ENCODE measurements at places on chromosomes 16 and 17. TPM values are rescaled to one million over a fixed set of nuclear protein-coding genes. Genes with fewer than 3 reads are reported as not detected.

The GPR179 gene
- polyA plus RNA-seq, result 0.06 TPM

The SCARF1 gene
- 5.5 TPM for polyA plus RNA-seq

The C16orf95 gene
- 3.9 TPM for polyA plus RNA-seq

The UNC13D gene
- 5.7 TPM for polyA plus RNA-seq

The PIRT gene
- polyA plus RNA-seq, result not detected

The KRTAP2-3 gene
- not detected for polyA plus RNA-seq

The NTN3 gene
- polyA plus RNA-seq, result 2.4 TPM

The BEAN1 gene
- 0.96 TPM for polyA plus RNA-seq

The TBC1D26 gene
- polyA plus RNA-seq, result 0.64 TPM

The IGSF6 gene
- polyA plus RNA-seq, result 2.8 TPM

The TBX4 gene
- polyA plus RNA-seq, result 0.07 TPM

The HSD17B1 gene
- 3.6 TPM for polyA plus RNA-seq

The SOCS1 gene
- 4.9 TPM for polyA plus RNA-seq

The DHX38 gene
- 64.5 TPM for polyA plus RNA-seq

The B4GALNT2 gene
- polyA plus RNA-seq, result 0.79 TPM

The KRT32 gene
- polyA plus RNA-seq, result not detected

- DNase-seq, result no peak
Observed at GRCh38 chr16:24820522-24820921, 25.2 kb upstream of the SLC5A11 start.

GRCh38 chr17:31915456-31916100 is 14.1 kb upstream of the UTP6 start:
- no peak for DNase-seq

- no peak for DNase-seq
Observed at GRCh38 chr17:4557626-4558346, 2.6 kb downstream of the GGT6 start.

DNA sequence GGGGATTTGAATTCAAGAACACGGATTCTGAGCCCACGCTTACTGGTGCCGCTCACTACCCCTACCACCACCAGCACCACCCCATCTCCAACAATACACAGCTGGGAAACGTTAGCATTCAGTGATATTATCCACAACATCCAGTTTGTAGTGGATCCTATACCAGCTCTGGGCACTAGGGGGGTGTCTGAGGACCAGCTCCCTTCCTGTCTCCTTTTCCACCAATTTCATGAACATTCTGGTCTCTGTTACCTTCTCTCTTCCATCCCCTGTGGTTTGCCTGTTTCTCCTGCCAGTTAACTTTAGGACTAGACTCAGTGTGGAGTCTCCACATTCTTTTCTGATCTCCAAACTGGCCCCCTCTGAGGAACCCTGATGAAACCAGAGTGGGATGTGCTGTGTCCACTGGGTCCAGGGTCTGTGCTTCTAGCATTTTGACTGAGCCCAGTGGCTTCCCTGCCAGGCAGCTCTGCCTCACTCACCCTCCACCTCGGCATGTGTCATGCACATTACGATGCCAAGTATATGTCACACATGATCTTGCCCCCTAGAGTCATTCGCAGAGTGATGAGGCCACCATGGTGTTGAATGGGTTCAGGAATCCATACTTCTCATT is 187.0 kb upstream of the CDH13 start:
- DNase-seq, result no peak

DNA sequence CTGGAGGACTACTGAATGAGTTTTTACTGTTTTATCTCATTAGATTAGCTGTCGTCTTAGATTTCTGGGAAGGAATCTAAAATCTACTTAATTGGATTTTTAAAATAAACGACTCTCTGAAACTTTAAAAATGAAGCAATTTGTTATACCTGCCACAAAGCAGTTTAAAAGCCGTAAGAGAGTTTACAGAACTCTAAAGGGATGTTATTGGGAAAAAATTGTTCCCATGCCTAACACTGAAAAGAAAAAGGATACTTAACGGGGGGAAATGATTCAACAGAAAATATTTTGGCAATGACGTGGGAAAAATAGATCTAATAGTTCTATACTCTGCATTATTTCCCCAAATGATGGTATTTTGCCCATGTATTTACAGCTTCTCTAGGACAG is 27.0 kb downstream of the ARHGAP17 start:
- DNase-seq, result no peak

DNA sequence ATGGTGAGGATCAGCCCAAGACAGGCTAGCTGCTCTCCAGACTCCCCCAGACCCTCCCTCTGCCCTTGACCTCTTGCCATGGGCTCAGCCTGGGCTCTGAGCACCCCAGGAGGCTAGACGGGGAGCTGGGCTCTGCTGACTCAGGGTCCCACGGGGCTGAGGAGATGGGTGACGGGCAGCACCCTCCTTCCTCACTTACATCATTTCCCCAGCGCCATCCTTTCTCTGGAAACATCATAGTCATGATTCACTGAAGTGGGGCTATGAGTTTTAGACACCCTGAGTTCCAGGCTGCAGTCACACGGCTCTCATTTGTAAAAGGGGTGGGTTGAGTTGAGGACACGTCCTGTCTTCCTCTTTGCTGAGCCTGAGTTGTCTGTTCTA is 3.0 kb upstream of the ITGAX start:
- no peak for DNase-seq

DNA sequence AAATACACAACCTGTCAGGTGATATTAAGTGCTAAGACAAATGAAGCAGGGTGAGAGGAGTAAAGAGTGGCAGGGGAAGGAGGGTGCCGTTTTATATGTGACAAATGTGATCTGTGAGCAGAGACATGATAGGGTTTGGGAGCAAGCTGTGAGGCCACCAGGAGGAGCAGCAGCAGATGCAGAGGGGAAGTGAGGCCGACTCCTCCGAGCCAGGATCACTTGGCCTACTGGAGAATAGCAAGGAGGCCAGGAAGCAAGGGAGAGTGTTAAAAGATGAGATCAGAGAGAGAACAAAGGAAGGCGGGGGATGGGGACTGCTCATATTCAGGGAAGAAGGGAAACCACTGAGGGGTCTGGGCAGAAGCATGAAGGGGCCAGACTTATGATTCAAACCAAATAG is 129.4 kb downstream of the TANGO6 start:
- DNase-seq, result no peak

GRCh38 chr17:28485049-28485448 is 11.6 kb downstream of the SLC13A2 start:
- DNase-seq, result no peak

DNA sequence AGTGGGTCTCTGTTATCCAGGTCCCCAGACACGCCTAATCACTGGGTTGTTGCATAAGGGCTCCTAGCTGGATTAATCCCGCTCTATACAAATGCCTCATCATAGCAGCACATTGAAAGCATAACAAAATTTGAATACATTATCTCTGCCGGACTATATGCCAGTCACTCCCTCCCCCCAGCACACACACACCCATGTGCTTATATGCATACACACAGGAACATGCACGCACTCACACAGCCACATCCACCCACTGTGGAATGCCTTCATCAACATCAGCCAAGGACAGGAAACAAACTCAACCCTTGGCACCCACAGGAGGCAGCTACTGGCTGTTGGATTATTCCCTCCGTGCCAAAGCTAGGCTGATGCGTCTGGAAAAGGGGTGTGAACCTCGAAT is 3.5 kb upstream of the CDH13 start:
- no peak for DNase-seq

GRCh38 chr16:59330019-59330670 is 596.0 kb upstream of the GOT2 start:
- DNase-seq, result no peak

DNA sequence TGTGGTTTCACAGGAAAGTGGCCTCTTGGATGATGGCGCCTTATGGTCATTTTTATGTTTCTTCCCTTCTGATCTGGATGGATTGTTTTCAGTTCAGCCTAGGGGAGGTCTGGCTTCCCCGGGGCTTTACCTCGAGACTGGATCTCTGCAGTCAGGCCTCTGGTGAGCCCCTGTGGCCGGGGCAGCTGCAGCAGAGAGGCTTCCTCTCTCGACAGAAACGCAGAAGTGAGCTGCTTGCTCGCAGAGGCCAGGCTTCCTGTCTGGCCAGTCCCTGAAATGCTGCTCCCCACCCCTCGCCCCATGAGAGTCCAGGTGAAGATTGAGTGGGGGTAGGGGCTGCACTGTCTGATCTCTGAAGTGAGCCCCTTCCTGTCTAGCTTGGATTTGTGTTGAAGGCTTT is 44.0 kb downstream of the PLCG2 start:
- DNase-seq, result no peak

DNA sequence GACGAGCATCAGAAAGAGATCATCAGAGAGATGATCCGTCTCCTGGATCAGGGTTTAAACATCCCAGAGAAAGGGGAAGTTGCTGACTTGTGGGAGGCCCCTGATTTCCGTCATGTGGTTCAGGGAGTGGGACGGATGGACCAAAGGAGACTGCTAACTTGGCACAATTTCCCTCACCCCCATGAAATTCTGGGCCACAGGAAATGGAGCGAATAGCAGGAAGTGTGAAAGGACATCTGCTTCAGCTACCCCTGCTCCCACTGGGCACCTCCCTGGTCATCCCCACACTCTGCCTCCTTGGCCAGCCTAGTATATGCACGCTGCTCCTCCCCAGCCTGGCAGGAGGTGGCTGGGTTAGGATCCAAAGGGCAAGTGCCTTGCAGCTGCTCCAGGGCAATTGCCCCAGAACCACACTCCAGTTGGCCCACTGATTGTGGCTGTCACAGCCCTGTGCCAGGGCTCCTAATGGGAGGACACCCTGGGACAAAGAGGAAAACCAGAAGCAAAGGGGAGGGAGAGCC is 1.3 kb downstream of the ARRB2 start:
- DNase-seq, result no peak

DNA sequence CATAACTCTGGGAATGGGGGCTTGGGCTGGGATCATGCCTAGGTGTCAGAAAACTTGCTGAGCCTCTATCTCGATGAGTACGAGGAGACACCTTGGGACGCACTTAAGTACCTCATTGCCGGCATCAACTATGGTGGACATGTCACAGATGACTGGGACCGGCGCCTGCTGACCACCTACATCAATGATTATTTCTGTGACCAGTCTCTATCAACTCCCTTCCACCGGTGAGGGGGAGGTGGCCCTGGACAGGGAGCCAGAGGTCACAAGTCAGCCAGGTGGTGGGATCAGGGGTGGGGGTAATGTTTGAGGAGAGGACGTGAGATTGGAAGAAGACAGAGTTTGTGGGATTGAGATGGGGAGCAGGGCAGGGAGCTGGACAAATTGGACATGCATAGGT is 3.4 kb upstream of the KDM6B start:
- DNase-seq, result no peak

GRCh38 chr17:73851091-73851490 is 206.8 kb upstream of the SDK2 start:
- no peak for DNase-seq

- DNase-seq, result no peak
Observed at GRCh38 chr17:66025551-66025950, 166.4 kb downstream of the CEP112 start.

- no peak for DNase-seq
Observed at GRCh38 chr16:11535494-11535893, 51.2 kb downstream of the LITAF start.

- DNase-seq, result no peak
Observed at GRCh38 chr16:53232826-53233529, 178.2 kb downstream of the CHD9 start.

GRCh38 chr17:60916043-60916442 is 238.4 kb downstream of the BCAS3 start:
- DNase-seq, result no peak
